ENCODE measurements at places on chromosomes 11 and 22.

DNA sequence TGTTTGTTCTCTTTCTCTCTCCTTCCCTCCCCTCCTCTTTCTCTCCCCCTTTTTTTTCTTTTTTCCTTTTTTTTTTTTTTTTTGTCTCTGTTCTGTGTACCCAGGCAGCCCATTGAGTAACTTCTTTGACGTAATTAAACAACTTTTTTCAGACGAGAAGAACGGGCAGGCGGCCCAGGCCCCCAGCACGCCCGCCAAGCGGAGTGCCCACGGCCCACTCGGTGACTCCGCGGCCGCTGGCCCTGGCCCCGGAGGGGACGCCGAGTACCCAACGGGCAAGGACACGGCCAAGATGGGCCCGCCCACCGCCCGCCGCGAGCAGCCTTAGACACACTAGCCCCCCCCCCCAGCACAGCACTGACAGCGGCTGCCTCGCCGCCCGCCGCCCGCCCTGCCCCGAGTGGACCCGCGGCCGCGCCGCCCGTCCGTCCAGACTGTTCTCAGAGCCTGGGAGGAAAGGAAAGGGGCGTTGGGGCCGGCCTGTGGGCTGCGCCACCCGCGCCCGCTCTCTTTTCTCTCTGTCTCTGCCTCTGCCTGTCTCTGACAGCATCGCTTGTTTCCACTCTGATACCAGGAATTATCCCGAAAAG, 26.1 kb downstream of the MOB2 start:
- DNase-seq, result no peak

GRCh38 chr22:47195156-47195483, 432.7 kb downstream of the TBC1D22A start:
- no peak for DNase-seq

DNA sequence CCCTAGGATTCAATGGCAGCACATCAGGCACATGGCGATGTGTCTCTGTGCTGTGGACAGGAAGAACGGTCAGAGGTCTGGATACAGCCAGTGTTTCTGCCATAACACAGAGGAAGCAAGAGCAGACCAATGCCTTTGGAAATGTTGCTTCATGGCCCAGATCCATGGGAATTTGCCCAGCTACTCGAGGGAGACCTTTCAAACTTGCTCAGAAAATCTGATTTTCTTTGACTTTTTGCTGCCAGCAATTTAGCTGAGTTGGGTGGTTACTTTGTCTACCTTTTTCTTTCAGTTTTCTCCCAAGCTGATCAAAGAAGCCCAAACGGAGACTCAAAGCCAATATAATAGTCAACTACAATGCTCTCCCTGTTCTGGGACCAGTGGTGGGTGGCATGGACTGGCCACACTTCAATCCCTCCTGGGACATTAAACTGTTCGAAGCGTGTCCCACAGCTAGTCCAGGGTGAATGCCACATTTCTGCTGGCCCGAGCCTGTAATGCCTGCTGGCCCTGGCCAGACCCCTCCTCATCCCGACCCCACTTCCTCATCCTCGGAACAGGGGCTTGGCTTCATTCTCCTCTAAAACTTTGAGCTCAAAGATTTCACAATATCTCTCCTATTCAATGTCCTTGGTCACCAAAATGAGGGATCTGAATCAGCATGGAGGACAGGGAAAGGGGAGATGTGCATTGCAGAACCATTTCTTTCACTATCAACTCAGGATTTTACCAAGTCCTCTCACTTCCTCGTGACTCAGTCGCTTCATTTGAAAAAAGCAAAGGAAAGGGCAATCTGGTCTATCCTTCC, 93.3 kb downstream of the ABTB2 start:
- DNase-seq, result no peak

GRCh38 chr11:14519597-14519916, 629 bp downstream of the PSMA1 start:
- no peak for DNase-seq

- no peak for DNase-seq
These were observed 210.0 kb downstream of the KIRREL3 start for GRCh38 chr11:126790550-126791081.

DNA sequence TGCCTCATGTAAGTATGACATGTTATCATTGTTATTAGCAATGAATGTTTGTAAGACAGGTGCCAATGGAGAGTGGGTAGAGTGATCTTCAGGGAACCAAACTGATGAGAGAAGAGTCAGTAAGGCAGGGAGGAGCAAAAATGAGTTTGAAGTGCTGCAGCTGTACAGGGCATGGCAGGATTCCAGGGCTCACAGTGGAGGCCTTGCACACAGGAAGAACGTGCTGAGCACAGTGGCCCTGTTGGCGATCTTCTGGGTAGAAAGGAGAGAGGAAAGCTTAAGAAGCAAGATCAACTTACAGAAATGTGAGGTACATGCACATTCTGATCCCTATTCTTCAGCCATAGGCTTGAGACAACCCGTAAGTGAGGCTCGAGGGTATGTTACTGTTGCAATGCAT, 219.3 kb upstream of the TMEM45B start:
- no peak for DNase-seq

DNA sequence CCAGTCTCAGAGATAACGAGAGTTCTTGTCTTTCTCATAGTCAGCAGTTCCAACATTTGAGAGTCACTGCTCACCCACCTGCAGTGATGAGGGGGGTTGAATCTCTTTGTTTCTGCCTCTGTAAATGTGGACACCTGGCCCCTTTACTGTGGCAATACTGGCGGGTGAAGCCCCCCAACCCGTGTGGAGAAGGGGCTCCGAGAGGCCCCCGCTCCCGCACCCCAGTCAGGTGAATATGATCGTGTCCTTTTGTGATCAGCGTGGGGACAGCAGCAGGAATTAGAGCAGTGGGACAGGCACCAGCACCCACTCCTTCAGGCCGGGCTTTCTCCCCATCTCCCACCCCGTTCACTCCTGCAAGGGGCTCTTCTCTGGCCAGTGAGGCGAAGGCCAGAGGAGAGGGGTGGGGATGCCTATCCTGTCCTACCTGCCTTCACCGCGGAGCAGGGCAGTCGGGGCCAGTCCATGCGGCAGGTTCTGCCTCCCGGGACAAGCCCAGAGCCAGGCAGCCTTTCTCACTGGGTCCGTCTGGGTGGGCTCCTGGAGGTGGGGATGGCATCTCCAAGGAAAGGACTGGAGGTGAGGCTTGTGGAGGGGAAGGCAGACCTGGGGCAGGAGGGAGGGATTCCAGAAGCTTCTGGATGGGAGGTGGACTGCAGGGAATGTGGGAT, 12.7 kb upstream of the CELSR1 start:
- no peak for DNase-seq

DNA sequence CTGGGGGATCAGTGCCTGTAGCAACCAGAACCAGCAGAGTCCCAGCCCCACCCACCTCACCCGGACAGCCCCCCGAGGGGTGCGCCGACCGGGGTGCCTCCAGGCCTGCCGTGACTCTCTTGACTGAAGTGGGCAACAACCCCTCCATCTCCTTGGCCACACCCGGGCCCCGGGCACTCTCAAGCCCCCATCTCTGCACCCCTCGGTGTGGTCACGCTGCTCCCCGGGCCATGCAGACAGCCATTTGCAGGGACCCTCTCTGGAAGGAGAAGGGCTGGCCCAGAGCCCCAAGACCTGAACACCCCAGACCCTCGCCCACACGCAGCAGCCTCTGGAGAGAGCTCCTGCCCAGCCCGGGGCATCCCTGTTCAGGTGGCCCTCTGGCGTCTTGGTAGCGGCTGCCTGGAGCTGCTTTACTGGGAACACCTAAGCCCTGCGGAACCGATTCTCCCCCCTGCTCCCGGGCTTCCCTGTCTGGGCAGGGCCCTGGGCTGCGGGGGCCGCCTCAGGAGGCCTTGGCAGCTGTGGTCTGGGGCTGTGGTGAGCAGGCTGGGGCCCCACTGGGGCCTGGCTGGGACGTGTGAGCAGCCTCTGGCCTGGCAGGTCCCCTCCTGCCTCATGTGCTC, 84.9 kb downstream of the WNT7B start:
- DNase-seq, result no peak

DNA sequence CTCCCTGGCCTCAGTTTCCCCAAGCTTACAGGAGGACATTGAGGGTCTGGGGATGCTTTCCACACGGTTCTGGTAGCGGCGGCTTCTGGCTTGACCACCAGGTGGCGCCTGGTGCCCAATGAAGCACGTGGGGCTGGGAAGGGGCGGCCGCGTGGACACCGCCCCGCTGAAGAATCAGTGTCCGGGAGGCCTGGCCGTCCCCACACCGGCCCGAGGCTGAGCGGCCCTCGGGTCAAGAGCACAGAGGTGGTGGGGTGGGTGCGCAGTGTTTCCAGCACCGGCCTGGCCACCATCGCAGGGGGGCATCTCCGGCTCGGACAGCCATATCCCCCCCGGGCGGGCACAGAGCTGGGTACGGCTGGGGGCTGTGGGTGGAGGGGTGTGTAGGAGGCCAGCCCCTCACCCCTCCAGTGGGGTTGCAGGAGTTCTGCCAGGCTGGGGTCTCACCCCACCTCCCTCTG, 27.8 kb upstream of the PPARA start:
- peak; percentile 67 for DNase-seq

- DNase-seq, result no peak
These were observed 78.1 kb downstream of the CD44 start for GRCh38 chr11:35216962-35217678.

DNA sequence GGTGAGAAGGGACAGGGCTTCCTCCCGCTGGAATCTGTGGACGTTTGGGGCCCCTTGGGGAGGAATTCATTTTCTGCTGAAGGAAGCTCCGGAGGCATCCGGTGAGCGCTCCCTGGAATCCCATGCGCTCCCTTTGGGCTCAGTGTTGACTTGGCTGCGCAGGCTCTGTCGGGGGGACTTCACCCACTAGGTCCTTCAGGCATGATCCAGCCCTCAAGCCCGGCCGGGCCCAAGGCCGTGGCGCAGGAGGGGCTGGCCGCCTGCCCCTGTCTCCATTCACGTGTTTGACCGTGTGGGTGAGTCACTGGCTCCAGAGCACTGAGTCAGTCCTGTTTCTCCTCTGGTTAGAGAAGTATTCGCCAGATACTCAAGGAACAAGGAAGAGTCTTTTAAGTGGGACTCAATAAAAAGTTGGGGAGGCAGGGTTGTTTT, 1.4 kb downstream of the CTTN start:
- no peak for DNase-seq

GRCh38 chr22:38313384-38313955, 3.8 kb downstream of the CSNK1E start:
- peak; percentile 56 for DNase-seq

DNA sequence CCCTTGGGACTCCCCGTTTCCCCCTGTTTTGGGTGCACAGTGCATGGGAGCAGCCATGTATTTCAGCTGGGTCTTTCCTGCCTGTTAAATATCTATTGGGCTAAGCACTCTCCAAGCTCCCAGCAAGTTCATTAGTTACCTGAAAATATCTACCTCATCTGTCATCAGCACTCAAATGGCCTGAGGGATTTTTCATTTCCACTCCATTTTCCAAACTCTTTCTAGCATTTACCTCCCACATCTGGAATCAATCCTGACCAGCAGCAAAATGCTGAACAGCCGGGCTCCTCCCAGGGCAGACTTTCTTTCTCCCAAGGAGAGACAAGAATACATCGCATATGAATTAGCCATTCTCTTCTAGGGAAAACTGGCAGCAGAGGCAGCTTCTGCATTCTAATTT, 273.5 kb upstream of the MPPED2 start:
- DNase-seq, result no peak

DNA sequence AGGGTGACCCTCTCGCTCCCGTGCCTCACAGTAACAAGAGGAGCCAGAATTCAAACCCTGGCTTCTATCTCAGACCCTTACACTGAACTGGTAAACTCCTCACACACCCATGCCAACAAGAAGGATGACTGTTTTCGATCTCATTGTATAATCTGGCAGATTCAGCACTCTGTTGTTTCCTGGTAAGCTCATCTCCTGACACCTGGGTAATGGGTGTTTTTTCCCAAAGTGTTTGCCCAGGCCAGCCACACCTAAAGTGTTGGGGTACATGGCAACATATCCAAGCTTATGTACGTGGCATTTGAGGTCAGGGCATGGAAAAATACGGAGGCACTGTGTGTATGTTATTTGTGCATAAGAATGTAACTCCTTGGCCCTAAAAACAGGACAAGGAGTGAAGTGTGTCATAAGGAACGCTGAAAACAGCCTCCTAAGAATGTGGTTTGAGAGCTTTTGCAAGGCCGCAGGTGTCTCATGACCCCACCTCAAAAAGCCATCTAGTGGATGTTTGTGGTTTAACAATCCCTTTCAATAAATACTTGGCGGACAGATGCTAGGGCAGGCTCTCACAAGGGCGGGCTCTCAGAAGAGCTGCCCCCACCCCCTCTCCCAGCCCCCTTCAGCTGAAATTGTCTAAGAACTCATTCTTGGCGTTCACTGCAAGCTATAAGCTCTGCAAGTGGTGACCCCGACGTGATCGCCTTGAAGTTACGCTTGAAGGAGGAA, at the start of gene MS4A15:
Gene MS4A15 (plus strand): TSS at position 561 of the 726 bp plus-strand sequence. CDS start 6,867 bp downstream, outside the sequence.
- peak; percentile 80 for DNase-seq

GRCh38 chr22:37623075-37624016, 14.7 kb downstream of the GGA1 start:
- peak; percentile 52 for DNase-seq
